ENCODE measurements at places on chromosomes 11 and 22.
A peak's percentile ranks its signal among the peaks of the same experiment; 100 is the strongest.

GRCh38 chr11:32584921-32585320 lies 1.3 kb downstream of the EIF3M start:
- no peak for DNase-seq

DNA sequence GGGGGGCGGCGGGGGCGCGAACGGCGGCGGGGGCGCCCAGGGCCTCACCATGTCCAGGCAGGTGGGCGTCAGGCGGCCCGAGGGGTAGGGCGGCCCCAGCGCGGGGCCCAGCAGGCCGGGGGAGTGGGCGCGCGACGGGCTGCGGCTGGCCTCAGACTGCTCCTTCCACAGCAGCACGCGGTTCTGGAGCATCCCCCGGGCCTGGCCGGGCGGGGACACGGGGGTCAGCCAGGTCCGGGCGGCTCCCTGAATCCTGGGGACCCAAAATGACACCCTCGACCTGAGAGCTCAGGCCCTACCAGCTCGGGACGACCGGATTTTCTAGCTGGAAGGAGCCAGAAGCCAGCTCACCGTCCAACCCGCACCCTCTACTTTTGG lies 5.5 kb upstream of the SLC16A8 start:
- no peak for DNase-seq

GRCh38 chr11:71977743-71978418 lies 20.8 kb upstream of the IL18BP start:
- no peak for DNase-seq

DNA sequence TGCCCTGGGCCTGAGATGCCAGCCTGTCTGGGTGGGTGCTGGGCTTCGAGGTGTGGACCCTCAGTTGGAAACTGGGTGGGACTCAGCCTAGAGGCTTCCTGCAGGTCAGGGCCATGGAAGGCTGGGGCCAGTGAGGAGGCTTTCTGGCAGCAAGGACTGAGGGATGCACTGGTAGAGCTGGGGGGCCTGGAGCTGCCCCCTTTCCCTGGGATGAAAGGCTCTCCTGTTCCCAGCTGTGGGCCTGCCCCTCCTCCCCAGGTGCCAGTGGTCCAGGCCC lies 2.5 kb downstream of the SEPTIN5 start:
- DNase-seq: no peak

DNA sequence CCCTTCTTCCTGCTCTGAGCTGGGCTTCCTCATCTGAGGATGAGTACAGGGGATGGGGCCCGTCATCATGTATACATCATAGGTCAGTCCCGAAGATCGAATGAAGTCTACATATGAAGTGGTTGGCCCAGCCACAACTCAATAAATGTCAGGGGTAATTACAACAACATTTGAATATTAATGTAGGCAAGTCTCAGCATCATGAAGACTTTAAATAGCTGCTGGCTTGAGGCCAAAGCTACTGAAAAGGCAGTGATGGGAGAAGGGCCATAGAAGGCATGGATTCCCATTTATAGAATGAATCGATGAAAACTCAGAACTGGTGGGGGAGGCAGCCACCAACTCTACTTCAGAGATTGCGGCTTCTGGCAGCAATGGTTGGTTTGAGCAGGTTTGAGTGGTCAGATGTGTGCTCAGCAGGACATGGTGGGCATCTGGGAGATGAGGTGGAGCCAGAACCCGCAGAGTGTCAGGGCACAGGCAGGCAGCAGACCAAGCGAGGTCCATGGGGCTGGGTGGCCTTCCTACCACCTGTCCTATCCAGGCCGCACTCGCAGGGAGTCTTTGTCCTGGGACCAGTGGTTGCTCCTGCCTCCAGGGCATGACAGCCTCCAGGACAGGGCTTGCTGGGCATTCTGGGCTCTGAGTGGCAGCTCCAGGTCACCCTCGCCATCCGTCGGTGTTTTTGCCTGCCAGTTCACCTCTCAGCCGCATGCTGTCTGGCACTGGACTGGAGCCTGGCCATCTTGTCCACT lies 919.1 kb downstream of the TBC1D22A start:
- DNase-seq: no peak

DNA sequence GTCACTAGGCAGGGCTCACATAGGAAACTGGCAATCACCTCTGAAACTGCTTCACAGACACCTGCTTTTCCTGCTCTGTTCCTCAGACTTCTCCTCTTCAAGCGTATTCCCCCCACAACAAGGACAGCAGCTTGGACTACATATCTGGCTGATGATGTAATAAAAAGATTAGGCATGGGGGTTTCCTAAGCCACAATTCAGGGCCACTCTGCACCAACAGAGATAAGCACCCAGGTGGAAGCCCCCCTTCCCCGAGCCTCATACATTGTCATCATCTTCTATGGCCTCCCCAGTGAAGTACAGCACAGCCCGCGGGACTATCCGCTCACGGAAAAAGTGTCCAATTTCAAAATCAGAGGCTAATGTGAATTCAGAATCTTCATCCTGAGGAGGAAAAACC lies 25.0 kb upstream of the PHLDA2 start:
- no peak for DNase-seq

DNA sequence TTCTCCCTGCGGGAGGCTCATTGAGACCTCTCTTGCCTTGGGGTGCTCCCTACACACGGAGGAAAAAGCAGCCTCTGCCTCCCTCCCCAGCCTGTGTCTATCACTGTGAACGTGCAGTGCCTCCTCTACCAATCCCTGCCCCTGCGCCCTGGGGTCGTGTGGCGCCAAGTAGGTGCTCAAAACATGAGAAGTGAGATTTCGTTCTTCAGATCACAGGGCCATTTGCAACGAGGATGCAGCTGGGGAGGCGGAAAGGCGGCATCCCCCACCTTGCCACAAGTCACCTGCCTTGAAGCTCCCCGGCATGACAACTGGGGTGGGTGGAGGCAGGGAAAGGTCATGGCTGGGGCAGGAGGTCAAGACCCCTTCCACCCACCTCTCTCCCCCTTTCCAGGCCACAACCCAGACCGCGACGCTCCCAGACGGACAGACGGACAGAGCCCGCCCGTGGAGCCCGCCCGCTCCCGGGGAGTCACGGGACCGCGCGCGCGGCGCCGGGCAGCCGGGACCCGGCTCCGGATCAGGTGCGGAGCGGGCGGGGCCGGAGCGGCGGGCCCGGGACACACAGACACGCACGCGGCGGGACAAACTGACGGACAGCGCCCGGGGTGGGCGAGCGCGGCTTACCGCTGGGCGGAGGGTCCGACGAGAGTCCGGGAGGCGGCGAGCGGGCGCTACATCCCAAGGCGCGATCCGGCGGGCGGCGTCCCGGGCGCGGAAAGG lies 485 bp downstream of the KCNJ4 start:
- no peak for DNase-seq

GRCh38 chr11:10623797-10624761 lies 55.6 kb upstream of the LYVE1 start:
- DNase-seq: peak; percentile 3

GRCh38 chr22:38035530-38035885 lies 21.7 kb upstream of the PICK1 start:
- no peak for DNase-seq

GRCh38 chr11:130802567-130802966 lies 113.7 kb downstream of the SNX19 start:
- no peak for DNase-seq

DNA sequence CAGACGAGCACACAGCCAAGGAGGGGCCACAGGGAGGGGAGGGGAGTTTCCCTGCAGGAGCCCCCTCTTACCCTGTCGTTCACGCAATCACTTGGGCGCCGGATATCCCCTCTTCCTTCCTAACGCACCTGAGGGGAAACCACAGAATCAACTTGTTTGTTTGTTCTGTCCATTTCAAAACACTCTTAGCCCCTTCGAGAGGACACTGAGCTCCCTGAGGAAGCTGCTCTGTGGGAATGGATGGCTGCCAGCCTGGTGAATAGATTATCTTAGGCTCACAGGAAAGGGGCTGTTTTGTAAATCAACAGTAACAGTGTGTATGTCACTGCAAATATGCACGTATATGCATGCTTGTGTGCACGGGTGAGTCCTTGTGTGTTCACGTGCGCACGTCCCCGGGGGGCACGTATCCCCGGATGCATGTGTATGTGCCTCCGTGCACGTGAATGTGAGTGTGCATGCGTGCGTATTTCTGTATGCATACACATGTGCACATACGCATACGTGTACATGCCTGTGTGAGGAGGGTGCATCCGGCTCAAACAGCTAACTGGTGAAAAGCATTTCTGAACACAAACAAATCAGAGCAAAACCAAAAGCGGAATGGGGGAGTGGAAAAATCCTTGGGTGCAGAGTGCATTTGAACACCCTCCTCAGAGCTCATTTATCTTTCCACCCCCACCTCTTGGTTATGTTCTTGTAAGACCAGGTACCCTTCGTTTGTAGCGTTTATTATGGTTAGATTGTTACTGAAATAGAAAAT lies 7.2 kb downstream of the ARSA start:
- DNase-seq: peak; percentile 16

DNA sequence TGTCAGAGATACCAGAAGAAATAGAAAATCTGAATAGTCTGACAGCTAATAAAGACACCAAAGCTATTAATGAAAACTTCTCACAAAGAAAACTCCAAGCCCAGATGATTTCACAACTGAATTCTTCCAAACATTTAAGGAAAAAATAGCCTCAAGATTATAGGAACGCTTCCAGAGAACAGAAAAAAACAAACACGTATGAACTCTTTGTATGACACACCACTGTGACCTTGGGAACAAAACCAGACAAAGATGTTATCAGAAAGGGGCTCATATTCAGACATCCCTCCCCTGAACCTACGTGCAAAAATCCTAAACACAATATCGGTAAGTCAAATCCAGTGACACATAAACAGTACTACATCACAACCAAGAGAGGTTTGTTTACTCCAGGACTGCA lies 23.5 kb downstream of the CERK start:
- no peak for DNase-seq

- no peak for DNase-seq
Measured at GRCh38 chr22:45919504-45920286, 57.3 kb downstream of the WNT7B start.

DNA sequence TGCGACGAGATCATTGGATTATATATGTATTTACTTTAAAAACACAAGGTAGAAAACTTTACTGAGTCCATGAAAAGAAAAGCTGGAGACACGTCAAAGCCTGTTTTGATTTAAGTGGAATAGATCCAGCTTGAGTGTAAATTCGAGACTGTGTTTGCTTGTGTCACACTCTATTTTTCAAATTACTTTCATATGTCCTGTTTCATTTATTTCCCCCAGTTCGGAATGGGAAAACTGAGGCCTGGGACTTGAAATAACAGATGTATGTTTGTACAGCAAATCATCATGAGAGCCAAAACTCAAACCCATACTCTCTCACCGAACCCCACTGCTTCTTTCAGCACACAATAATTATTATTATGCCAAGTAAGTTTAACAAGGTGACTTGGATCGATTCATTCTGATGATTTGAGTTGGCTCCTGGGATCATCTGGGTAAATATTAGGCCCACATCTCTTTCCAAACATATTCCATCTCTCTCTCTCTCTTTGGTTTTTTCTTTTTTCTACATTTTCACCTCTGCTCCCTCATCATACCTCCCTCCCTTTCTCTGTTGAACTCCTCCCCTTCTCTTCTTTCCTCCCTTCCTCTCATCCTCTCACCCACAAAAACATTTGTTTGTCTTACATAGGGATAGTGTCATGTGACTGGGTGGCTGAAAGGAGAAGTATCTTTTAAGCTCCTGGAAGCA lies 21.2 kb downstream of the FZD4 start:
- DNase-seq: no peak

DNA sequence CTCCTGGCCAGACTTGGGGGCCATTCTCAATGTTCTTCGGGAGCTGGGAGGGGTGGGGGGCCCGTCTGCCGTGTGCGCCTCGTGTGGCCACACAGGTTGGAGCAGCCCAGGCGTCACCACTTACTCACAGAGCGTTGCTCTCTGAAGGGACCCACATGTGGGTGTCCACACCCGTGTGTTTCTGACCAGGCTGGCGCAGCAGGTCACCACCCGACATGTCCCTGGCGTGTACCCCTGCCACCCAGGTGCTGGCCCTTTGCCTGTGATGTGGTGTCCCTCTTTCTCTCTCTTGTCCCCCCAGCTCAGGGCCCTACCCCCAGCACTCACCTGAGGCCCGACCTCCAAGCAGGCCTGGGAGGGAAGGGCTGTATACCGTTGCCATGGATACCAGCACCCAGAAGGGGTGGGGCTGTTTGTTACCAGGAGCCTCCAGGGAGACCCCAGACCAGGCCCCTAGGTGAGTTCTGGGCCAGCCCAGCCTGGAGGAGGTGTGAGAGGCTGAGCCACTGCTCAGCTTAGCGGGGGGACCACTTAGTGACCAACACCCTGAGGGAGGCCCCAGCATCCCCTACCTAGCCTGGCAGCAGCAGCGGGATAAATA lies 1.4 kb downstream of the LMNTD2 start:
- DNase-seq: no peak
